SK-N-SH (cell line): ENCODE measurements at places on chromosomes 6 and 20. TPM values are rescaled to one million over a fixed set of nuclear protein-coding genes. Genes with fewer than 3 reads are reported as not detected.
A peak's percentile ranks its signal among the peaks of the same experiment; 100 is the strongest.

- DNase-seq, result no peak
- H3K36me3 ChIP-seq, result no peaks in the 10 kb centered on the region; the same call in 1 of the 2 replicates
- H3K27me3 ChIP-seq, result no peaks in the 10 kb centered on the region
- H3K4me1 ChIP-seq, result no peaks in the 10 kb centered on the region
These were observed 73.5 kb upstream of the NFATC2 start for GRCh38 chr20:51616060-51616459.

C6orf118 gene
- polyA plus RNA-seq, result not detected in 2 replicates

HAO1 gene
- polyA plus RNA-seq, result not detected in 2 replicates

- H3K4me3 ChIP-seq, result no peak overlapping the region
- H3K36me3 ChIP-seq, result no peaks in the 10 kb centered on the region
- H3K4me1 ChIP-seq, result no peaks in the 10 kb centered on the region
- H3K27ac ChIP-seq, result no peak overlapping the region
- DNase-seq, result no peak
These were observed 108.5 kb downstream of the MANEA start for GRCh38 chr6:95685822-95686221.

GRCh38 chr6:44676826-44677433 is 289.4 kb downstream of the CDC5L start:
- DNase-seq, result no peak
- no peak overlapping the region for H3K4me3 ChIP-seq
- H3K4me1 ChIP-seq, result no peaks in the 10 kb centered on the region
- H3K27ac ChIP-seq, result no peak overlapping the region; the same call in 1 of the 2 replicates
- H3K27me3 ChIP-seq, result no peaks in the 10 kb centered on the region
- no peaks in the 10 kb centered on the region for H3K36me3 ChIP-seq

NKX2-2 gene
- polyA plus RNA-seq, result not detected in 2 replicates

DNA sequence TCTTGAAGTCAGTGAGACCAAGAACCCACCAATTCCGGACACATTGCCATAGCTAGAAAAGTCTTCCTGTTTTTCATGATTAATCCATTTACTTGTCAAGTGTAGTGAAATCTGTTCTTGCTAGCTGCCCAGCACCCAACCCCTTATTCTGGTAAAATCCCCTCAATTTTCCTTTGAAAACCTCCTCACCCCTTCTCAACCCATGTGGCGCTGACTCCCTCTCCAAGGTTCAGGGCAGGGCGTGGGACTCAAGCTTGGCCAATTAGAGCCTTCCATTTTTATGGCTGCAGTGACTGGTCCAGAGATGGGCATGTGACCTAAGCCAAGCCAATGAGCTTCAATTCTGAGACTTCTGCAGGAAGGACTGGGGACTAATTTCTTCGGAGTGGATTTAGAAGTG is 9.8 kb upstream of the ZBP1 start:
- no peak overlapping the region for H3K4me3 ChIP-seq
- DNase-seq, result no peak
- H3K4me1 ChIP-seq, result peaks cover 9% of the 10 kb centered on the region; the same call in 1 of the 2 replicates
- H3K27me3 ChIP-seq, result no peaks in the 10 kb centered on the region
- no peaks in the 10 kb centered on the region for H3K36me3 ChIP-seq

SNAP25 gene
- polyA plus RNA-seq, result 42.4 and 46.0 TPM in 2 replicates

DNA sequence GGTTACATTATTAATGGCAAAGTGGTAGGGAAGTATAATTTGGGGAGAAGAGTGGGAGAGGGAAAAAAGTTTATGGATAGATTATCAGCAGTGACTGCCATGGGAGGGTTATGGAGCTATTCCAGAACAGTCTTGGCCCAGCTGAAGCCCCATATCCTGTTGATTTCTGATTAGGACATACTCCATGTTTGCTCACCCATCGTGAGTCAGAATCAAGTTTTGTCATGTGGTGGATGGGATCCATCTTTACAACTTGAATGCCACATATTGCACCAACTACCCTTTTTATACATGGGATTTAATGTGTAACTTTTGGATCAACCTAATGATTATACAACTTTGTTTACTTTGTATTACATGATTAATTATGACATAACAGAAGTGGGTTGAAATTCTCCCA is 217.0 kb downstream of the HAO1 start:
- no peaks in the 10 kb centered on the region for H3K4me1 ChIP-seq
- H3K27me3 ChIP-seq, result no peaks in the 10 kb centered on the region; the same call in 1 of the 2 replicates
- no peak overlapping the region for H3K4me3 ChIP-seq
- no peak overlapping the region for H3K27ac ChIP-seq
- no peaks in the 10 kb centered on the region for H3K36me3 ChIP-seq
- DNase-seq, result no peak

DNA sequence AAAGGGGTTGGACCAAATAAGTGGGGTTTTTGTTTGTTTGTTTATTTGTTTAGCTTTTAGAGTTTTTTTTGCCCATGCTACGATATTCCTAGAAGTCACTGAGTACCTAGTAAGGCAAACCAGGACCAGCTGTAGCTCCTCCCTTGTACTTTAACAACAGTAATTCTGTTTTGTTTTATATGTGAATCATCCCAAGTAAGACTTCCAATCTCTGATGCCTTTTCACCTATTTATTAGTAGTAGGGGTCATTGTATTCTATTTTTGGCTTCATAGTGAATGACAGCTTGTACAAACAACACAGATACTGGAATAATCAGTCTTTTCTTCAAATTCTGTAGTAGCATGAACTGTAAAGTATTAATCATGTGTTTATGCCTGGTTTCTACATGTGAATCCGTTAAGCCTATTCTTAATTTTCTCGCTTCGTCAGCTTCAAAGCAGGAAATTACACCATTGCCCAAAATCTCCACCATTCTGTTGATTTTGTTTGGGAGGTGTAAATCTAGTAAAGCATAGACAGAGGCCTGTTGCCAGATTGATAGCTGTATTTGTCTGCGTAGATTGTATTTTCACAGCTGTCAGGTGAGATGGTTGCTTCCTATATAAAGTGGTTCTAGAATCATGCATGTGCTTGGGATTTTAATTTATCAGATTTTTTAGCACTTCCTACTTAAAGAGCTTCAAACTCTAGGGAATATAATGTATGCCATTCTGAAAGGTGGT is 151.5 kb upstream of the FLRT3 start:
- H3K4me3 ChIP-seq, result no peak overlapping the region
- DNase-seq, result no peak
- no peaks in the 10 kb centered on the region for H3K36me3 ChIP-seq
- H3K4me1 ChIP-seq, result no peaks in the 10 kb centered on the region

DNA sequence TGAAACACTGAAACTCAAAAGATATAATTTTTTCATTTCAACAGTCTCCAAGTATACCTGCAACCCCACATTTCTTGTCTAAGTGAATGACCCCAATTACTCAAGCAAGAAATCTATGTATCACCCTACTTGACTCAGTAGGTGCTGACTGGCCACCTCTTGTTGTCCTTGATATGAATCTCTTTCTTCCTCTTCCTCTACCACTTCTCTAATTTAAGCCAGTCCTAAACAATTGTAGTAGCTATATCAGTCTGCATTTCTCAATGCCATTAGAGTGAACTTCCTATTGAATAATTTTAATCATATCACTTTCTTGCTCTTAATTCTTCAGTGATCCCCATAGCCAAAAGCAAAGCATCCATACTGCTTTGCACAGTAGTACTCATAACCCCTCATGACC is 93.2 kb downstream of the NKAIN2 start:
- no peaks in the 10 kb centered on the region for H3K36me3 ChIP-seq
- H3K4me1 ChIP-seq, result no peaks in the 10 kb centered on the region
- DNase-seq, result no peak
- no peak overlapping the region for H3K27ac ChIP-seq
- no peak overlapping the region for H3K4me3 ChIP-seq
- no peaks in the 10 kb centered on the region for H3K27me3 ChIP-seq

BPIFB4 gene
- not detected in 2 replicates for polyA plus RNA-seq

DNA sequence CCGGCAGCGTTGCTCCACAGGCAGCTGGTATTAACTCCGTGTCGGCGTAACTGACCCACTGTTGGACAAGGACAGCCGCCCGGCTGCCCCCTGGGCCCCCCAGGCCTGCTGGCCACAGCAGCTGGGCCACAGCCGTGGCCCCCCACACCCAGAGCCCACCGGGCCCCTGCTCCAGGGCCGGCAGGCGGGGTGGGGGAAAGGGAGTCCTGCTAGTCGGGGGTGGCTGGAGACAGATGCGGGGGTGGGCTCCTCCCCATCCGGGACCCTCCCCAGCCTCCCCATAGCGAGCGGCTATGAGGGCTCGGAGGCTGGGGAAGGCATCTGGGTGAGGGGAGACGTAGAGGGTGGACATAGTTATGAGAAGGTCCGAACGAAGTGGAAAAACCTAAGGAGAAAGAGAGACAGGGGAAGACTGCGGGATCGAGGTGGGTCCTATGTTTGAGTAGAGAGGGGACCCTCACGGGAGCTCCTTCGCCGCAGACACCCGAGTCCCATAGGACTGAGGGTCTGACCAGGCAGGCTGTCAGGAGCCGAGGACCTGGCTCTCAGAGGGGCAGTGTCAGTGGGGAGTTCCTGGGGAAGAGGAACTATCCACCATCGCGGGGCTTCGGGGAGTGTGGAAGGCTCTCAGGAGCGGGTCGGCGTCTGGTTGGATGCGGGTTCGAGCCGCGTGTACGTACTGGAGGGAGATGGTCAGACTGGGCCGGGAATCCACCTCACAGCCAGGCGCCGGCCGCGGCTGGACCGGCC is 511 bp downstream of the VARS1 start:
- no peaks in the 10 kb centered on the region for H3K27me3 ChIP-seq
- peaks cover 23% of the 10 kb centered on the region for H3K36me3 ChIP-seq
- DNase-seq, result peak; percentile 80
- peaks cover 3% of the 10 kb centered on the region for H3K4me1 ChIP-seq

- no peaks in the 10 kb centered on the region for H3K36me3 ChIP-seq
- H3K4me1 ChIP-seq, result no peaks in the 10 kb centered on the region
- peak; percentile 50 for DNase-seq
- peaks cover 58% of the 10 kb centered on the region for H3K27me3 ChIP-seq
- H3K4me3 ChIP-seq, result peak overlapping the region; percentile 23; the same call in 1 of the 2 replicates
These were observed 808 bp downstream of the ULBP1 start for GRCh38 chr6:149964308-149965193.

GRCh38 chr20:53444401-53445149 is 149.1 kb downstream of the ZNF217 start:
- H3K4me1 ChIP-seq, result no peaks in the 10 kb centered on the region
- H3K27me3 ChIP-seq, result no peaks in the 10 kb centered on the region
- H3K4me3 ChIP-seq, result no peak overlapping the region
- no peak overlapping the region for H3K27ac ChIP-seq

DPPA5 gene
- polyA plus RNA-seq, result not detected in 2 replicates

BMP6 gene
- 0.03 TPM in 1 of 2 replicates, not detected in the other for polyA plus RNA-seq

DUSP15 gene
- 4.3 and 5.4 TPM in 2 replicates for polyA plus RNA-seq

GRCh38 chr6:170164271-170164900 is 126.5 kb downstream of the DLL1 start:
- no peak overlapping the region for H3K4me3 ChIP-seq
- no peaks in the 10 kb centered on the region; the same call in 1 of the 2 replicates for H3K4me1 ChIP-seq
- no peak for DNase-seq

KCNG1 gene
- polyA plus RNA-seq, result 11.2 and 13.8 TPM in 2 replicates

GRCh38 chr6:40196135-40196518 is 261.9 kb upstream of the MOCS1 start:
- H3K27ac ChIP-seq, result no peak overlapping the region
- H3K36me3 ChIP-seq, result no peaks in the 10 kb centered on the region
- H3K4me3 ChIP-seq, result no peak overlapping the region
- H3K4me1 ChIP-seq, result no peaks in the 10 kb centered on the region
- H3K27me3 ChIP-seq, result no peaks in the 10 kb centered on the region

ZNF337 gene
- 16.5 and 24.4 TPM in 2 replicates for polyA plus RNA-seq
